HuH-7 (cell line): ENCODE measurements at places on chromosomes 5 and 9.
A peak's percentile ranks its signal among the peaks of the same experiment; 100 is the strongest.

- no peak for DNase-seq
Measured at GRCh38 chr5:98663521-98663920, 109.9 kb upstream of the RGMB start.

DNA sequence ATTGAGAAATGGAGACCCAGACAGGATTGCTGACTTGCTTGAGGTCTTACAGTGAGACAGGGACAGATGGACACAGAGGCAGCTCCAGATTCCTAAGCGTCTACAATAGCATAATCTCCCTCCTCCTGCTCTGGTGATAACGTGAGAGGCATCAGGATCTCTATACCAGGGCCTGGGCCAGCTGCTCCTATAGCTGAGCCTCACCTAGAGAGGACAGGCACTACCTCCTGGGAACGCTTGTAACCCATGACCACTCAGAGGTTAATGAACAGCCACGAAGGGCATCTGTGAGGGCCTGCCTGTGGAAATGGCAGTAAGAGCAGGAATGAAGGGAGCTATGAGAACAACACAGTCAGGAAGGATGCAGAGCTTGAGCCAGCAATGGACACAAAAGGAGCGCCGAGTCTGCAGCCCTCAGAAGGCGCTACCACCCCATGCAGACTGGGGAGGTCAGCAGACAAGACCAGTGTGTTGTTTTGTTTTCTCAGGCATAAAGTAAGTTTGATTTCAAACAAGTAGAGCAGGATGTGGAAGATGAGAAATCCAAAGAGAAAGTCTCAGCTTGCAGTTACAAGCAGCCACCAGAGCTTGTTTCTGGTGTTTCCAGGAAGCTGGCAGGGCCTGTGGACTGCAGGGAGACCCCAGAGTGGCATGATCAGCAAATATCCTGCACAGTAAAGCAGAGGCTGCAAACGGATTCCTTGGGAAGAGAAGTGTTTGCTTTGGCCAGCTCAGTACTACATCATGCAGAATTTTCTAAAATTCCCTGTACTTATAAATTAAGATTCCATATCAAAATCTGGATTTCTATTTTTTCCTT lies 17.4 kb downstream of the ANKS6 start:
- DNase-seq: peak; percentile 70

DNA sequence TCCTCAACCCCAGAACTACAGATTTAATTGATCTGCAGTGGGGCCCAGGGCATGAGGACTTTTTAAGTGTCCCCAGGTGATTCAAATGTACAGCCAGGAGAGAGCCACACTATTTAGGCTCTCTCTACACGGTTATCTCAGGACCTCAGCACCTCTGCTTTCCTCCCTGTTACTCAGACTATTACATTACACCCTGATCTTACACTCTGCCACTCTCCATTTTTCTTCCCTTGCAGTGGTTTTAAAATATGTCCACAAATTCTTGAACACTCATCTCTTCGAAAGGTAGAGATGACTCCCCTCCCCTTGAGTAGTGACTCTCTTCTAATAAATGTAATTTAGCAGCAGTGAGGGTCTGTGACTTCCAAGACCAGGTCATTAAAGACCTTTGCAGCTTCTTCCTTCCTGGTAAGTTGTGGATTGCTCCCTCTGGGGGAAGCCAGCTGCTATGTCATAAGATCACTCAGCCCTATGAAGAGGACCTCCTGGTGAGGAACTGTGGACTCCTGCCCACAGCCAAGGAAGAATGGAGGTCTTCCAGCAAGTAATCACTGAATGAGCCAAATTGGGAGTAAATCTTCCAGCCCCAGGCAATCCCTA lies 87.5 kb upstream of the SSBP2 start:
- DNase-seq: no peak

- DNase-seq: no peak
Measured at GRCh38 chr5:120790339-120790738, 326.2 kb downstream of the PRR16 start.

DNA sequence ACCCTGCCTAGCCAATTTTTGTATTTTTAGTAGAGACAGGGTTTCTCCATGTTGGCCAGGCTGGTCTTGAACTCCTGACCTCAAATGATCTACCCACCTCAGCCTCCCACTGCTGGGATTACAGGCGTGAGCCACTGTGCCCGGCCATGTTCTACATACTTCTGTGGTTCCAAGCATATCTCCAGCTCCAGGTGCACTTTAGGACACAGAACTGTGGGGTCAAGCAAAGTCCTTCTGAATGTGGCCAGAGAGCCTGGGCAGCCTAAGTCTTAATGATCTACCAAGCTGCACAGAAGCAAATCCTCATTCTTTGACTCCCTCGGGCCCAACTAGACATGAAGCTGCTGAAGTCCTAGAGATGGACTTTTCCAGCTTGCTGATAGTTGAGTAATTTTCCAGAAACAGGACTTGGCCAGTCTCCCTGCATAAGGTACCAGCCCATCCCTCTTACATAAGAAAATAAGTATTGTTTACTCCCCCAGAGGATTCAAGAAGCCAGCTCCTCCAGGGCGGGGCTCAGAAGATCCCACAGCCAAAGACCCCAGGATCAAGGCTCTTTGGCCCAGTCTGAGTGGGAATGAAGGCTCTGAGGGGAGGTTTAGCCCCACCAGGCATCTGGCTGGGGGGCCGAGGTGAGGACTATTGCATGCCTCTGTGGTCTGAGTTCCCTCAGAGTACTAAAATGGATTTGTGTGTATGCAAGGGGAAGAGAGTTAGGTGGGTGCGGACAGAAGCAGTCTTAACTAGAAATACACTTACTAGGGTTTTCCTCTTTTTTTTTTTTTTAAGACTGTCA lies 8.7 kb downstream of the CLTB start:
- DNase-seq: no peak
